ENCODE measurements at places on chromosomes 16 and 17.

DNA sequence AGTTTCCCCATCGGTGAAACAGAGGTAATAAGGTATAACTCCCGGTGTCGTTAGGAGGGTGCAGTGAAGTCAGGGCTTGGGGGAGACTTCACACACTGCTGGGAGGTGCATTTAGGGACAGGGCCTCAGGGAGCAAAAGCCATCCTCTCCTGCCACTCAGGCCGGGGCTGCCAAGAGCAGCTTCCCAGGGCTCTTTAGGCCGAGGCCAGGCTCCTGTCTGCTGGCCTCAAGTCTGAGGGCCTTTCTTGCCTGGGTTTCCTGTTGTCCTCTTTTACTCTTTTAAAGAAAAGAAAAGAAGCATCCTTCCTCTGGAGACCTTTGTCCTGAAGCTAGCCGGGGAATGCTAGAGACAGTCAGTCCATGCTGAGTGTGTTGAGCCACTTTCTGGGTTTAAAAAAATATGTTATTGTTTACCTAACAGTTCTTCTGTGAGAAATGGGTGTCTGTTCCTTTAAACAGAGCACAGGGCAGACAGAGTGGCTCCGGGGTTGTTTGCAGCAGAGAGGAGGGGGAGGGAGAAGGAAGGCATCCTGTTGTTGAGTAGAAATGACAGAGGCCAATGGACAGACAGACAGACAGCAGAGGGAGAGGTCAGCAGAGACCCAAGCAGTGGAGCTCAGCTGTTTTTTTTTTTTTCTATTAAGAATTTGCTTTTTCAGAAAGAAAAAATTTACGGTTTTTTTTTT is 79.1 kb downstream of the C17orf67 start:
- DNase-seq, result no peak

DNA sequence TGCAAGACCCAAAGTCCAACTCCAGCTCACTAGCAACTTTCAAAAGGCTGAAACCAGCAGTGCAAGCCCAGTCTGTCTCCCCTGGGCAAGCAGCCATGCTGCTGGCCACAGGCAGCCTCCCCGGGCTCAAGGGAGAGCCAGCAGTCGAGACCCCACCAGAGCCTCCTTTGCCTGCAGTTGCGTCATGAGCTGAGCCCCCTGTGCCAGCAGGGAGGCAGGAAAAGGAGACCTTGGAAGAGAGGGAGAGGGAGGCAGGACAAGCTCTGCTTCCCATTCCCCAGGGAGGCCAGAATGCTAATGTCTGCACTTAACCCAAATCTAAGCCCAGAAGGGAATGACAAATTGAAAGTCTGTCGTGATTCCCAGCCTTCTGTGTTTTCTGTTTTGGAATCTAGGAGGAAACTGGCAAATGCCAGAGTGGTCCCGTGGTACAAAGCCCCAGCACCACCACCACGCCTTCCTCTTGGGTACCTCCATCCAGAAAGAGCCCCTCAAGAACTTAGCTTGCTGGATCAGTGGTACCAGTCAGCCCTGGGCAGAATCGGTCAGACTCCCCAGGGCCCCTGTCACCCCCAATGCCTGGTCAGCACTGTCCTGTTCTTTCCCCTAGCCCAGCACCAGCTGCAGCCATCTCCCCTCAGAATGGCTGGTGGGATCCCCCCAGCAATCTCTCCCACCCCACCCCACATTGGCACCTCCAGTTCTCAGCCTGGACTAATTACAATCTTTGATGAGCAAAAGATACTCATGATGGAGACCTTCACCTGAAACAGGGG is 99.3 kb upstream of the TNRC6C start:
- DNase-seq, result no peak

DNA sequence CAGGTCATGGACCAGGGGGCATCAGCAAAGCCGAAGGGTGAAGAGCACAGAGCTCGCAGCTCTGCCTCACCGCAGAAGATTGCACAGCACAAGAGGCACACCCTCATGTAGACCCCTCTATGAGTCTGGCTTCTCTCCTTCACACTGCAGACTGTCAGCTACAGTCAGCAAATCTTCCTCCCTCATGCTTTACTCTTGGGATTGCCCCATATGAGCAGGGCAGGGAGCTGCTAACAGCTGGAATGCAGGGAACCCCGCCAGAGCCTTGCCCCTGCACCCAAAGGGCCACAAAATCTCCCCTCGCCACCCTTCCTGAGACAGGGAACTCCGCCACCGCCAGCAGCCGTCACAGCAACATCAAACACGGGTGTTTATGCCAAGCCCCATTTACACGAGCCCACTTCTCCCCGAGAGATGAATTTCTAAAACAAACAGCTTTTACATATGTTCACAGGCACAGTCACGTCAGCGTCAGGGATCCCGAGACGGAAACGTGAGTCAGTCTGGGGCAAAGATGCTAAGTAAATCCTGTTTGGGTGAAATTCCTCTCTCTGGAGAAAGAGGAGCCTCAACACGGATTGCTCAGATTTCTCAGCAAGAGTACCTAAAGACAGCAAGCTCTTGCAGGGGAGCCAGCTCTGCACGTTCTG is 121.9 kb downstream of the CDYL2 start:
- DNase-seq, result no peak

GRCh38 chr17:76681222-76682137 is 29.3 kb downstream of the MXRA7 start:
- DNase-seq, result peak; percentile 69

- no peak for DNase-seq
Measured at GRCh38 chr17:14070344-14070984, 1.2 kb downstream of the COX10 start.

GRCh38 chr17:278676-279059 is 73.9 kb downstream of the RPH3AL start:
- no peak for DNase-seq

GRCh38 chr17:46968224-46968834 is 10.7 kb downstream of the RPRML start:
- DNase-seq, result no peak

- no peak for DNase-seq
Measured at GRCh38 chr16:50393858-50394802, 25.3 kb upstream of the BRD7 start.

DNA sequence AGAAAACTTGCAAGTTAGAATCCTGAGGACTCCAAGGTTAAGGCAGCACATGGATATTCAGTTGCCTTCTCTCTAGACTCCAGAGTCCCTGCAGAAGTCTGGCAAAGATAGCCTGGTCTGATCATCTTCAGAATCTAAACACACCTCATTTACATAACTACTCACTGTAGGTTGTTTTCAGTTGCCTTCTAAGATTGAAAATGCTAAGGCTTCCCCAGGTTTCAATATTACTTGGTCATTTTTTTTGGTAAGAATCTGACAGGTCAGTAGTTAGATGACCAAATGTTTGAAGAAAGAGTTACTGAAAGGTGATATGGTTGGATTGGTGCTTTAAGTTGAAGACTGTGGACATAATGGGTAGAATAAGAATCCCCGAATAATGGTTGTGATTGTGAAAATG is 205.4 kb upstream of the KCNJ16 start:
- DNase-seq, result no peak

- DNase-seq, result no peak
Measured at GRCh38 chr17:73719588-73720071, 75.4 kb upstream of the SDK2 start.

- no peak for DNase-seq
Measured at GRCh38 chr17:41363881-41364280, 5.7 kb downstream of the KRT33B start.

- no peak for DNase-seq
Measured at GRCh38 chr17:193841-194806, 12.7 kb upstream of the DOC2B start.

GRCh38 chr17:35252651-35253050 is 9.8 kb downstream of the SLFN5 start:
- no peak for DNase-seq

- no peak for DNase-seq
Measured at GRCh38 chr16:28259091-28259780, 33.1 kb upstream of the SBK1 start.

GRCh38 chr17:80030730-80031410 is 4.8 kb downstream of the TBC1D16 start:
- DNase-seq, result no peak

- DNase-seq, result no peak
Measured at GRCh38 chr16:74123826-74124225, 172.8 kb upstream of the PSMD7 start.

- no peak for DNase-seq
Measured at GRCh38 chr17:7129311-7129710, 14.7 kb upstream of the ASGR2 start.

DNA sequence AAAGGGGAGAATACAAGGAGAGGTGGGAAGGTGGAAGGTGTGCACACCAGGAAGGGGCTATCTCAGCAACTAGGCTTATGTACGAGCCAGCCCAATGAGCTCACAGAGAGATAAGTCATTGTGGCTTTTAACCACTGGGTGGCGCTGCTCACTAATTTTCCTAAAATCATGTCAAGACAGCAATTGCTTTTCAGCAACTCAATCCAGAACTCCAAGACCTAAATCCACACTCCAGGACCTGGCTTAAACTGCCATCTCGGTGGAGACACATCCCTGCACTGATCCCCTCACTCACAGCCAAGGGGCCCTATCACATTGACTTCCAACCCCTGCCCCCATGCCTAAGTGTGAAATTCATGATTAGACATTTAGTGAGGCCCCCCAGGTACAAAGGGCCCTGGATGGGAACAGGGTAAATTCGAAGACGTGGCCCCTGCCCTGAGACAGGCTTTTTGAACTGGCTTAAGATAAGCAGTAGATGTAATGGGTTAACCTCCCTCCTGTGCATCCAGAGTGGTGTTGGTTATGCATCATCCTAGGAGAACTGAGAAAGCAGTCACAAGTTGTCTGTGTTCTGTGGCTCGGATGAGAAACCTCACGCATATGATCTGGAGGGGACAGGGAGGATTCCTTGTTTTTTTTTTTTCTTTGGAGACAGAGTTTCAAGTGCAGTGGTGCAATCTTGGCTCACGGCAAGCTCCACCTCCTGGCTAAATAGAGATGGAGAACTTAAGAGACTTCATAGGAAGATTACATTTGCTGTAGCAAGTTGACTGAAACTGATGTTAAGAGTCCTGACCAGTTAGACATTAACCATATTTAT is 11.5 kb downstream of the CCL16 start:
- peak; percentile 73 for DNase-seq

DNA sequence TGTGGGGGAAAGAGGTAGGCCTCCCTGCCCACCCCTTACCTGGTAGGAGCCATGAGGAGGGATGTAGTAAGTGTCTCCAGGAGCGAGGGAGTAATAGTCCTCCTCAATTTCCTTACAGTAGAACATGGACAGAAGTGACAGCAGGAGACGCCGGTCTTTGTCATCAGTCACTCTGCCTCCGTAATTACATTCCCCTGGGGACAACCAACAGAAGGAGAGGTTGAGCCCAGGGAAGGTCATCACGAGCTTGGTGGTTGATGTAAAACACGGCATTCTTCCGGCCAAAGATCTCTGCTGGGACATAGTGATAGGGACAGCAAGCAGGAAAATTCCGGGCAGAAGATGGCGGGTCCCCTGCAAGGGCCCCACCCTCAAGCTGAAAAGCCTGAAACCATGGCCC is 47.9 kb downstream of the LYRM1 start:
- DNase-seq, result no peak

DNA sequence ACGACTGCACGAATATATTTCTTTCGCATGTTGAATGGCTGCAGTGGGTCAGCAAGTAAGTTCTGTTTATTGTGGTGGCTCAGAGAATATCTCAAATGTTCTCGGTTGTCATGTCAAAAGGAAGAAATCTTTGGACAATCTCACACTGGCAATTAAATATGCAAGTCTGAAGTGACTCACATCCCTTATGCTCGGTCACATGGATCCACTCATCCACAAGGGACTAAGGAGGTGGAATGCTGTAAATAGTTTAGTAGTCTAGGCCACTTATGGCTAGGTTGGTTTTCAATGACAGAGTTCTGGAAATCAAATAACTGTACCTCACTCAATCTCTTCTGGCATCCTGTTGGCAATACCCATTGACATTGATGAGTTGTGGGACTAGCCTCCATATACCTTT is 33.0 kb upstream of the PMP22 start:
- DNase-seq, result no peak
